Choroid plexus epithelial cell (primary cell): ENCODE measurements at places on chromosomes 11 and 22.

DNA sequence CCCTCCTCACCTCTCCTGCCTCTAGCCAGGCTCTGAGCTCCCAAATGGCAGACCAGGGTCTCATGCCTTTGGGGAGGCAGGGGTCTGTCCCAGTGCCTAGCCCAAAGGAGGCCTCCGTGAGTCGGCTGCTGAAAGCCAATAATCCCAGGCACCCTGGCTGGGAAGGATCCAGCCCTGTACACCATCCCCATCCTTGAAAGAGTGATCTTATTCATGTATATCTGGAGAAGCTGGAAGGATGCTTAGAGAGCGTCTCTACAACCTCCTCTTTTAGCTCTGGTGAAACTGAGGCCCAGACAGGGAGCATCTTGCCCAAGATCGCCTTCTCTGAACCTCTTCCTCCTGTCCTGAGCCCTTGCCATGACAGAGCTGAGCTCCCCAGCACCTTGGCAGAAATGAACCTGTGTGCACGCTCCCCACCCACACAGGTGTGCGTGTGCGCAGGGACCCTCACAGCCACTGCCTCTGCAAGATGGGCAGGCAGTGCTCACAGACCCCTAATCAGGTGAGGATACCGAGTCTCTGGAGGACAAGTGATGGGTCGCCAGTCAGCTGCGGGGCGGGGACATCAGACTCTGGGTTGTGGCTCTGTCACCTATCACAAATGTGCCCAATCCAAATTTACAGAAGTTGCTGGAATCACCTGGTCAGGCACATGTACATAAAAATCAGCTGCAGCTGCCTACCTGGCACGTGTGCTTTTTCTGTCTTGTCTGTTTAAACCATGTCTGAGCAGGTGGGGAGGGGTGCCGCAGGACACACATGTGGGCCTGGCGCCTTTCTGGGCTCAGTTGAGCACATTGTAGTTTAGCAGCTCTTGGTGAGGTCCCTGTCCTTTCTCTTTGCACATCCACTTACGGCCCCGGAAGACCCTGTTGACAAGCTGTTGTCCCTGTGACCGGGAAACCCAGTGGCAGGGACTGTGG lies 49.3 kb upstream of the WNT7B start:
- no peak for DNase-seq

DNA sequence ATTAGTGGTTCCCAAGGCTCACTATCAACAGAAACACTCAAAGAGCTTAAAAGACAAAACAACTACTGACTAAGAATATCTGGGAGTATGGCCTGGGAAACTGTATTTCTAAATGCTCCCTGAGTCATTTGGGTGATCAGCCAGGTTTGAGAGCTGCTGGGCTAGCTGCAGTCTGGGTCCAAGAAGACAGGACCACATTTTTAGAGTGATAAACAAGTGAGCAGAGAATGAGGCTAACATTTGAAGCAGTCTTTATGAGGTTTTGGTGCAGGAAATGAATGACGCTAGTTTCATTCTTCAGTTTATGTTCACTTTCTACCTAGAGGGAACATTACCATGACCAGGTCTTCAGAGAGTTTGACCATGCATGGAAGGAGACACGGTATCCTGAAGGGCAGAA lies 97.7 kb downstream of the TEAD1 start:
- DNase-seq, result peak; percentile 41

DNA sequence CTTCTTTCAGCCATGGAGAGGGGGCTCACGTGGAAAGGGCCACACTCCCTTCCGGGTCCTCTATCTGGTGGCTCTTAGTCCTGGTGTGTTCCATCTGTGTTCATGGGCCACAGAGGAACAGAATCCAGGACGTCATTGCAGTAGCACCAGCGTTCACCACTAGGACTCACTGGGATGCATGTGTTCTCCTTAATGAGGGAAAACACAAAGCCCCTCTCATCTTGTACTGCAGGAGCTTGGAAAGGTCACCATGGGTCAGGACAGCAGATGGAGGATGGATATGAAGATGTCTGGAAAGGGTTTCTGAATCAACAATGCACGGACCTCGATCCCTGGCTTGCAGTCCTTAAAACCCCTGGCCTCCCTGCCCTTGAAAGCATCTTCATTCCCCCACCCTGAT lies 113.8 kb upstream of the THY1 start:
- no peak for DNase-seq

DNA sequence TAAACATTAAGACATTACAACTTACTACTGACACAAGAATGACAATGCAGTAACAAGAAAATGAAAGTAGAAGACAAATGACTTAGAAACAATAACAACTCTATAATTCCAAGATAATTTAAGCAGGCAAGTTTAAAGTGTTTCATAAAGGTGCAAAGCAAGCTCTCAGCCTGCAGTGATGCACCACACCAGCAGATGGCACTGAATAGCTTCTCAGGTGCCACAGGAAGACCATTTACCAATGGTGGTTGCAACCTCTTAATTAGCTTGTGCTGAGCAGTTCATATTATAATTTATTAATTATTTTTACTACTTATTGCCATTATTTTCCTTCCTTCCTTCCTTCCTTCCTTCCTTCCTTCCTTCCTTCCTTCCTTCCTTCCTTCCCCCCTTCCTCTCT lies 60.6 kb downstream of the NXPE2 start:
- DNase-seq, result peak; percentile 75

DNA sequence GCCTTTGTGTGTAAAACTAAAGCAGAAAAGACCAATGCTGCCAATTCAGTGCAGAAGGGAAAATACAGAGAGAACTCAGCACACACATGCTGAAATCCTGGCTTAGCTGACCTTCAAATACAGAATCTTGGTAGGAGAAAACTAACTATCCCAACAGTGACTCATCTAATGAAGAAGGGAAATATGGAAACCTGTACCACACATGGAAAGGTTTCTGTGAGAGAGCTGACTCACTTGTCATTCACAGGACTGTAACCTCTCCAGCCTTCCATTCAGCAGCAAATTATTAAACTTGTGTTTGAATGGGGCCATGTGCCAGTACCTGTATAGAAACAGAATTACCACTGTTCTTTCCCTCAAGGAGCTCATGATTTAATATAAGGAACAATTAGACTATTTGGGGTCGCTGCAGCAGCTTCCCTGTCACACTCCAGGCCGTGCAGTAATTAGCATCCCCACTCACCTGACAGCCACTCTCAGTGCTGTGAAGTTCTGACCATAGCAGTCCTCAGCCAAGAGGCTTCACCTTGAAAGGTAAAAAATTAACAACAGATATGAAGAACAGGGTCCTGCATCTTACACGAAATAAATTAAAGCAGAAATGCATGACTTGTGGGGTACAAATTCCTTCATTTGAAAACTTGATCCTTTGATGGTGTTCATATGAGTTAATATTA lies 53.9 kb downstream of the MSANTD4 start:
- DNase-seq, result peak; percentile 38

- DNase-seq, result peak; percentile 82
Measured at GRCh38 chr11:65417702-65418430, 4.7 kb upstream of the NEAT1 start.

DNA sequence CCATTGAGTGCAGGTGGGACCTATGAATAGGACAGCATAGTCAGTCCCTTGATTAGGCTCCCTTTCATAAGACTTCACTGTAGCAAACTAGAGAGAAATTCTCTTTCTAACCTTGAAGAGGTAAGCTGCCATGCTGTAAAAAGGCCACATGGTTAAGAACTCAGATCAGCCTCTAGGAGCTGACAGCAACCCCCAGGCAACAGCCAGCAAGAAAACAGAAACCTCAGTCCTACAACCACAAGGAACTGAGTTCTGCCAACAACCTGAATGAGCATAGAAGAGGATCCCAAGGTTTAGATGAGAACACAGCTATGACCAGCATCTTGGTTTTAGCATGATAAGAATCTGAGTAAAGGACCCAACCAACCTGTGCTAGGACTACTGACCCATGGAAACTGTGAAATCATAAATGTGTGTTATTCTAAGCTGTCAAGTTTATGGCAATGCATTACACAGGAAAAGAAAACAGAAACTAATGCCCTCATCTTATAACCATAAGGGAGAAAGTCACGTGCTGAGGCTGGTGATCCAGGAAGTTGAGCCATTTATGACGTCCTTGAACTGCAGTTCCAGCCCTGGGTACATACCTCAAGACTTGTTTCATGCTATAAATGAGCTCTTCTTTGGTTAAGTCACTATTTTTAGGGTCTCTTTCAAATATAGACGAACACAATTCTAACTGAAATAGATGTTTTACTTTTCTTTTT lies 43.3 kb downstream of the RAB38 start:
- no peak for DNase-seq

- DNase-seq, result no peak
Measured at GRCh38 chr22:48098243-48098920, 1335.9 kb downstream of the TBC1D22A start.

GRCh38 chr11:95404370-95404769 lies 173.4 kb upstream of the SESN3 start:
- no peak for DNase-seq

DNA sequence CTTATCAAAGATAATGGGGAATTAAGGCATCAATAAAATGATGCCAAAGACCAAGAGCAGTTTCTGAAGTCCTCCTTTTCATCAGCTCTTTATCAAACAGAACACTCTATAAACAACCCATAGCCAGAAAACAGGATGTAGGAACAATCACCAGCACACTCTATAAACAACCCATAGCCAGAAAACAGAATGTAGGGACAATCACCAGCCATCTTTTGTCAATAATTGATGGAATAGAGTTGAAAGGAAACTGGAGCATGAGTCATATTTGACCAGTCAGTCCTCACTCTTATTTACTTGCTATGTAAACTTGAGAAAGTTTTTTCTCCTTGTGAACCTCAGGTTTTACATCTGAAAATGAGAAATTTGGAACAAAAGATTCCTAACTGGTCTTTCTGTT lies 10.0 kb downstream of the MS4A2 start:
- no peak for DNase-seq

GRCh38 chr11:8247312-8247711 lies 16.4 kb downstream of the LMO1 start:
- no peak for DNase-seq

DNA sequence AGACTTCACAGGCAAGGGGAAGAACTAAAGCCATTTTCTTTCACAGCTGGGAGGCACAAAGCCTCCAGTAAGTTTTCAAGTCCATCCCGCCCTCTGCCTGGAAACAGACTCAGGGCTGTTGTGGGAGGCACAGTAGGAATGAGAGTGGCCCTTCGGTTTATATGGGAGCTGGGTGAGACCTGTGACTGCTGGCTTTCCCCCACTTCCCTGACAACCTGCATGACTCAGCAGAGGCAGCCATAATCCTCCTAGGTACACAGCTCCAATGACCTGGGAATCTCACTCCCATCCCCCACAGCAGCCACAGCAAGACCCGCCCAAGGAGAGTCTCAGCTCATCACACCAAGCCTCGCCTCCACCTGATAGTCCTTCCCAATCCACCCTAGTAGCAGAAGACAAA lies 12.1 kb upstream of the TMEM45B start:
- DNase-seq, result no peak

DNA sequence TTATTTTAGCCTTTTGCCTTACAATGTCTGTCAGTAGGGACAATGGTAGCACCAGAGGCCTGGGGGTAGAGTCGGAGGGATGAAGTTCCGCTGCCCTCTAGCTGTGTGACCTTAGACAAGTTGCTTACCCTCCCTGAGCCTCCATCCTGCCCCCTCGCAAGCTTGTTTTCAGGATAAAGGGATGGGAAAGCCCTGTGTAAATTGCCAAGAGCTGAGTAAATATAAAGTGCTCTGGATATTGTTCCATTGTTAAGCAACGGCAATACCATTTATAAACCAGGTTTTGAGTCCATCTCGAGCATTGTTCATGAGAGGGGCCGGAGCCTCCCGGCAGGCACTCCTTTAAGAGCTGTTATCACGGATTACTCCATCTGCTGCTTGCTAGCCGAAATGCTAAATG lies 72.9 kb downstream of the ZBTB16 start:
- DNase-seq, result no peak

- DNase-seq, result no peak
Measured at GRCh38 chr11:132409573-132410355, 1039.3 kb downstream of the NTM start.

DNA sequence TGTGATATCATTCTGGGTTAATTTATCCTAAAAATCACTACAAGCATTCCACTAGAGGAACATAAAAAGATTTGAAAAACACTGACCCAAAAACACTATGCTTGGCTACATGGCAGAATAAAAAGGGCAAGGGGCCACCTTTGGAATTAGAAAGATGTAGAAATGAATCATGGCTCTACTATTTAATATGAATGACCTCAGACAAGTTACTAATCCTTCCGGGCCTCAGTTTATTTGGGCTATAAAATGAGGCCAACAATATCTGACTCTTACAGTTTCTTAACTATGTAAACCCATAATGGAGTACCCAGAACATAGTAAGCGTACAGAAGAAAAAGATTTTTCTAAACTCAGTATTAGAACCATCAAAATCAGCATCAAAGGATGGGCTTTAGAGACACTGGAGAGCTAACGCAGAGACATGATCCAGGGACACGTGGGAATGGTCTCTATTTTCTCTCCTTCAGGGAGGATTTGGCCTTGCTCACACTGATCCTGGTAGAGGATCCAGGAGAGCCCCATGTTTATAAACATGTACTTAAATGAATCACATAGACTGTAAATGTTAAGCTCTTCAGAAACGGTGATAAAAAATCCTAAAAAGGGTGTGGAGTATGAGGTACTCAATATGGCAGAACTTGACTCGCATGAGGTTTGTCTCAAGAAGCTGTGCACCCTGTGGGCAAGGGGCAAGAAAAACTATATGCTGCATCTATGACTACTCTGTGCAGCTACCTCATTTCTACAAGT lies 288.4 kb upstream of the PITPNB start:
- DNase-seq, result peak; percentile 58

DNA sequence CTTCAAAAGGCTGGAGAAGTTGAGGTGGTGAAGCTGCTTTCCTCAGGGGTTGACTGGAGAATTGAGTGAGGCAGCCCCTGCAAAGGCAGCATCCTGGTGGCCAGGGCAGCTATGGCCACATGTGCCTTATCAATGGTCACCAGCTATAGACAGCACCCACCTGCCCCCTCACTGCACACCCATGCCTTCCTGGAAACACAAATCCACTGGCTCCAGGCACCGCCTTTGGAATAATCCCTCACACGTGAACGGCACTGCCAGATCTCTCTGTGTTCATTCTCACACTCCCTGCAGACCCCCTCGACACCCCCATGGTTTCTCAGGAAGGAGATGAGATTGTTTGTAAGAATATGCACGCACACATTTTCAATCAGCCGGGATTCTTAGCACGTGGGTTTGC lies 1297.8 kb downstream of the TBC1D22A start:
- DNase-seq, result no peak

- DNase-seq, result peak; percentile 95
Measured at GRCh38 chr11:19432370-19433061, 191.8 kb upstream of the E2F8 start.
